Esophagus mucosa (tissue), 1 donor: ENCODE measurements at places on chromosomes 3 and 15. TPM values are rescaled to one million over a fixed set of nuclear protein-coding genes. Genes with fewer than 3 reads are reported as not detected.

DNA sequence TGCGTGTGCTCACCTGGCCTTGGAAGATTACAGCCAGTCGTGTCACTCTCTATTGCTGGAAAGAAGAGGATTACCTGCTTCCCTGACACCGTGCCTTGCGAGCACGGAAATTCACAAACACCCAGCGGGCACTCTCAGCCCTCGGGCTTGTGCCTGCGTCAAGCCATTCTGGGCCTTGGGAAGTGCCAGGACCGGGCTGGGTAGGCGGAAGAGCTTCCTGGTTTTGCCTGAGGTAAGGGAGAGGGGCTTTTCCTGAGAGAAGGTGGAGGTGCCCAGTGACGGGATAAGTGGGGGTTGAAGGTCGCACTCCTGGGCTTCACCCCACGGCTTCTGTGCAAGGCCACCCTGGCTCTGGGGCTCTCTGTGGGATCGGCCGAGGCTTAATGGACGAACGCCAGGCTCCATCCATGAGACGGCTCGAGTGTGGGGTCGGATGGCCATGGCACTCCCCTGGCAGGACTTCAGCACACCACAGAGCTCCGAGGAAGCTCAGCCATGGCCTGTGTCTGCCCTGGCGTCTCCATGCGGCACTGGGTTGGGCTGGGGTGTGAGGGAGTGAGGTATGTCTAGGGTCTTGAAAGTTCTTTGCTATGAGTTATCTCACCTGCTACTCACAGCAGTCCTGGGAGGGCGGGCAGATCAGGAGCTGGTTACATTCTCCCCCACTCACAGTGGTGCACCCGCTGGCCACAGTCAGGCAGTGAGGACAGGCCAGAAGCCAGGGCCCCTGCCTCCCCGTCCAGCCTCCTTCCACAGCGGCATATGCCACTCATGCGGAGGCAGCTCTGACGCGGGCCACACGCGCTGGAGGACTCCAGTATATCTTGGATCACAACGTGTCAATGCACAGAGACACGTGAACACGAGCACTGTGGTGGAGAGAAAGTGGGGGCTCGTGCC is 209.0 kb downstream of the XXYLT1 start:
- ATAC-seq = no peak

- peak; percentile 89 for ATAC-seq
Measured at GRCh38 chr15:41411031-41411430, 5.9 kb upstream of the RTF1 start.

- ATAC-seq = no peak
Measured at GRCh38 chr15:44450172-44450571, 22.7 kb downstream of the CTDSPL2 start.

DNA sequence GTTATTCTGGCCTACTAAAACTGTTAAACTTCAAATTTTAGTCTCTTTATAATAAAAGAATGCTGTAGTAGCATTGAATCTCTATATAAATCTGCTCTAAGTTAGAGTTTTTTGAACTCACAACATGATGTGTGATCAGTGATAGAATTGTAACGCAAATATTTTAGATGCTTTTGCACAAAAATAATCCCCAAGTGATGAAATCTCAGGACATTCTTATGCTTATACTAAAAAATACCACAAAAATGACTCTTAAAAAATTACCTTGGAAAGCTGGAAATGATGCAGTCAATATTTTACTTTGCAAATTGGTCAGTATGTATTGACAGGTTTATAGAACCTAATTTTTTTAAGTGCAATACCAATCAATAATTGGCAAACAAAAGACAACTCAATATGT is 375.3 kb downstream of the TBC1D5 start:
- ATAC-seq = no peak

- ATAC-seq = no peak
Measured at GRCh38 chr15:66905954-66906353, 159.4 kb upstream of the SMAD3 start.

DNA sequence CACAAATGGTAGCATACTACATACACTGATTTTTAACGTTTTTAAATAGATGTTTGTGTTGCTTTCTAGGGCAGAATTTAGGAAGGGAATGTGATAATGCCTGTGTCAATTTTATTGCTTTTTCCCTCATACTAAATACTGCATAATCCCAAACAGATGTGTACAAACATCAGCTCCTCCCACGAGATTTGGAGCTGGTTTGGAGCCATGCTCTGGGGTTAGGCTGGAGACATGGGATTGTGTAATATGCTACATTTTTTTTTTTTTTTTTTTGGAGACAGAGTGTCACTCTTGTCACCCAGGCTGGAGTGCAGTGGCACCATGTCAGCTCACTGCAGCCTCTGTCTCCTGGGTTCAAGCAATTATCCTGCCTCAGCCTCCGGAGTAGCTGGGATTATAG is 80.1 kb downstream of the EBLN2 start:
- ATAC-seq = no peak

GRCh38 chr3:100123112-100123511 is 8.8 kb upstream of the FILIP1L start:
- ATAC-seq = no peak

DNA sequence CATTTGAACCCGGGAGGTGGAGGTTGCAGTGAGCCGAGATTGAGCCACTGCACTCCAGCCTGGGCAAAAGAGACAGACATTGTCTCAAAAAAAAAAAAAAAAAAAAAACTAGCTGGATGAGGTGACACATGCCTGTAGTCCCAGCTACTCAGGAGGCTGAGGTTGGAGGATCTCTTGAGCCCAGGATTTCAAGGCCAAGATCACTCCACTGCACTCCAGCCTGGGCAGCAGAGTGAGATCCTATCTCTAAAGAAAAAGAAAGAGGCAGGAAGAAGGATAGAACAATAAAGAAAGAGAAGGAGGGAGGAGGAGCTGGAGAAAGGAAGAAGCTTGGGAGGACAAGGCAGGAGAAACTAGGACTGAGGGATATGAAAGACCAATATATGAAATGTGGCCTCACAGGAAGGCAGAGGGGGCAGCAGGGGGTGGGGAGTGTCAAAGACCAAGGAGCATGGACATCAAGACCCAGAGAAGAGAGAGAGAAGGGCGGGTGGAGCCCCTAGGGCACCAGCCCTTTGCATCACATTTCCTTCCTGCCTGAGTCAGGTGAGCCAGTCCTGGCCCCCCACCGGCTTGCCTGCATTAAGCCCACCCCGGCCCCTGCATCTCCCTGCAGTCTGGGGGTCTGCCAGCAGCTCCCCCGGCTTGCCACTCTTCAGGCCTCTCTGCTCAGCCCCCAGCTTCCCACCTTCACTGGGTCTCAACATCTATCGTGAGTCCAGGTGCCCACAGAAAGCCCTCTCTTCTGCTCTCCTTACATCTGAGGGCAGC is 11.5 kb downstream of the IGDCC3 start:
- ATAC-seq = no peak

DNA sequence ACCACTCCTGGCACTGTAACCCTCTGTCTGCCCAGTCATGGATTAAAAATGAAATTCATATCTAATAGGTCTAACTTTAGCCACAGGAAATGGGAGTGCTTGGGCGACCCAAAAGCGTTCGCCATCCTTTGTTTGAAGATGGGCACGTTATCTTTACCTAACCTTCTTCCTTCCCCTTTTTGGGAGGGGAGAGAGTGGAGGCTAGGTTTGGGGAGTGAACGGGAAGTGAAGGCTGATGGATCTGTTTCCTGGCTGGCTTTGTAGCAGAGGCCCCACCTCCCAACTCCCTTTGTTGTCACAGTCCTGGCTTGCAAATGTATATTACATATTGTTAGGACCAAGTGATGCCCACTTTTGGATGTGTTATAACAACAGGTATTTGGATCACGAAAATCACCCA is 98.1 kb upstream of the ARHGEF3 start:
- ATAC-seq = no peak

DNA sequence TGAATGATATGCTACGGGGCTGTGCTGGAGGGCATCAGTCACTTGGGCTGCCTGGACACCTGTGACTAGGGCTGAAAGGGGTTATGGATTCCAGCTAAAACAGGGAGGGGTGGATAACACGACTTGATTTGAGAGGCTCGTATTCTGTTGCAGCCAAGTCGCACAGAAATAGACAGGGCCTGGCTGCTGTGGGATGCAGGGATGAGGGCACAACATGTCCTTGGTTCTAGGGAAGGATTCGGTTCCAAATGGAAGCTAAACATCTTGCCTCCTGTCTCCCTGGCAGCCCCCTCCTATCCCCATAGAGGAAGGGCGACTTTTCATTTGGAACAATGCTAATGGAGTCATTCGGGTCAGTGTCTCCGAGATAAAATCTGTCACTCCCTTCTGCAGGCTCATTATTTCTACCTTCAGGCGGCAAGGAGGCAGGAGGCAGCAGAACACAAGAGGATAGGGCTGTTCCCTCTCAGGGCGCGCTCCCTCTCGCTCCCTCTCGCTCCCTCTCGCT is 433.8 kb upstream of the RBMS3 start:
- no peak for ATAC-seq

DNA sequence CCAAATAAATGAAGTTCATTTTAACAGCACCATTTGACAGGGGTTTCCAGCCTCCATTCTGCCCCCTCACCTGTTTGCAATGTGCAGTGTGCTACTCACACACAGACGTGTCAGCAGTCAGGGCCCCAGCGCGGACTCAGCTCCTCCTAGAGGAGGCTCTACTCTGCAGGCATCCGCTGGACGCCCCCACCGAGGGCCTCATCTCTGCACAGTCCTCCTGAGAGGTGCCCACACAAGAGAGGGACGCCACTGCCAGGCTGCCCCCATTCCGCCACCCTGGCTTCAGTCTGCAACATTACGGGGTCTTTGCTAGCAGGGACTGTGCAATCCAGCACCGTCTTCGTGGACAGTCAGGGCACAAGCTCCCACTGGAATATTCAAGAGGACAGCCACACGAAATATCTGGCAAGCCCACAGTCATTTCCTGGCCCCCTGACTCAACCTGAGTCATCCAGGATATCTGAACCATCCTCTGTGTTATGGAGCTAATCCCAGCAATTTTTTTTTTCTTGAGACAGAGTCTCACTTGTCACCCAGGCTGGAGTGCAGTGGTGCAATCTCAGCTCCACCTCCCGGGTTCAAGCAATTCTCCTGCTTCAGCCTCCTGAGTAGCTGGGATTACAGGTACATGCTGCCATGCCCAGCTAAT is 255.0 kb downstream of the OCA2 start:
- ATAC-seq = no peak

Gene ZCWPW2
- 0.40 TPM for total RNA-seq

Gene NRROS
- 0.40 TPM for total RNA-seq
